ENCODE measurements at places on chromosomes 6 and 20.

DNA sequence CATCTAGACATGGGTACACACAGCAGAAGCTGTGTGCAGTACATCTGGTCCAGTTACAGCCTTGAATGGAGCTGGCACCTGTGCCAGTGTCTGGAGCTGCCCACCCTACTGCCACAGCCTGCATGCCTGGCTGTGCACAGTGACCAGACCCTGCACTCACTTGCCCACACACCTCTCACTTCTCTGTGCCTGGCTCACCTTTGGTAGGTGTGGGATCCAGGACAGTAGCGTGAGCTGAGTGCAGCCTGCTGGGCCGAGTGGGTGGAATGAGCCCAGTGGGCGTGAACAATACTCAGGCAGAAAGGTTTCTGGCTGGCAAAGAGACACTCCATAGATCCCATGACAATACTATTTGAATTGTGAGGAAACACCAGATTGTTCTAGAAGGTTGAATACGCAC is 839.5 kb upstream of the FLRT3 start:
- DNase-seq = no peak

DNA sequence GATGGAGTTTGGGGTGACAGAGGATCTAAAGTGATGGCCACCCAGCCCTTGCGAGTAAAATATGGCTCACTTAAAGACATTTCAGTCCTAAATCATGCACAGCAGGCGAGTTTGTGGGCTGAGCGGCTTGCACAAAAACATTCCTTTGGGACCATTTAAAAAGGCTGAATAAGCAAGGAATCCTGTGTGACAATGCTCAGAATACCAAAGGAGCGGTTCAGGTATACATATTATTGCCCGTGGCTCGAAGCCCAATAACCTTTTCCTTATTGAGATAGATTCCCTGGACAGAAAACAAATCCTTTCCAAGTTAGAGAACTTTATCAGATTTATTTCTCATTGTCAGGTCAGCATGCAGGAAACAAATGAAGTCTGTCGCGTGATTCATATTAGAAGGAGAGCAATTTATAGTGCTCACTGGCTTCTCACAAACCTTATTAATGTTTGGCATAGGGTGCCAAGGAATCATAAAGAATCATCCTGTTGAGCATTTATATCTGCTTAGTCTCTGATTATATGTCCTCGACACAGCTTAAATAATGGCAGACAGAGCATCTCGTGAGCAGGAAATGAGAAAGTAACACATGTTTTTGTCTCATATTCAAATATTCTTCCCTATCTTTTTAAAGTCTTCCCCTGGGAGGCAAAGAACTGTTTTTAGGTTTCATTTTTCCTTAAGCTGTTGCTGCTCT is 121.3 kb downstream of the TRMT11 start:
- no peak for DNase-seq

DNA sequence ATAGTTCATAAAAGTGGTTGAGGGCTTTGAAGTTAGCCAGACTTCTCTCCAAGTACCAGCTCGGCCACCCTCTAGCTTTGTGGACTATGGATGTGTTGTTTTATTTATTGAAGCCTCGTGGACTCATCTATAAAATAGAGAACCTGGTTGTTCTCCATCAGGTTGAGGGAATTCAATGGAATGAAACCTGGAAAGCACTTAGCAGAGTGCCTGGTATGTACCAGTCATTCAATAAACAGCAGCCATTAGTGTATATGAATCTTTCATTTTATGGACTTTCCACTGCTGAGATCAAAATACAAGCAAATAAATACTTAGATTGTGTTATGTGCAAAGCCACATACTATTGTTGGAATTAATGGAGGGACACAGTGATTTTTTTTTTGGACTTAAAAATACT is 206.8 kb downstream of the SOX4 start:
- no peak for DNase-seq

GRCh38 chr6:119303164-119303887 is 46.2 kb downstream of the MAN1A1 start:
- DNase-seq = no peak

DNA sequence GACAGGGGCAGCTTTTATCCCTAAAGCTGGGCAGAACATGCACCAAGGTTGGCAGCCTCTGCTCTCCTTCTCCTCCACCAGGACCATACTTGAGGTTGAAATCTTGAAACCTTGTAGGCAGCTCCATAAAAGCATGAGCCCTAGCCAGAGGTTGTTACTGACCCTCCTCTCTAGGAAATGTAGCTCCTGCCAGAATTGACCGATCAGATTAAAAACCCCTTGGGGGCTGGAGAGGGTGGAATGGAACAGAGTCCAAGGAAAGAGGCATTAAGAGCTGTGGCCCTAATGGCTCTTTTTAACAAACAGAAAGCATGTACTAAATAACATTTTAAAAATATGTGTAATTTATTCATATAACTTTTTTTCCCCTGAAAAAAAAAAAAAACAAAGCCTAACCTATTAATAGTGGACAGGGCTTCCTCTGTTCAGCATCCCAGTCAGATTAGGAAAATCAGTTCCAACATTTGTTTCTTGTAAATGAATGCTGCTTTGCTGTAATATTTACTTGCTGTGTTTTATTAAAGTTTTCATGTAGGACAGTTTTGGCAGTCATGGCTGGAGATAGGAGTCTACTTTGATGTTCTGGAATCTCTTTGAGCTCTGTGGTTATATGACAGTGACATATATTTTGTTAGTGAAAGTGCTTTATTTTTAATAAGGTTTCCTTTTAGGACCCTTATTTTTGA is 41.3 kb downstream of the MTHFD1L start:
- no peak for DNase-seq

- no peak for DNase-seq
Observed at GRCh38 chr20:3509064-3509463, 38.2 kb downstream of the ATRN start.

DNA sequence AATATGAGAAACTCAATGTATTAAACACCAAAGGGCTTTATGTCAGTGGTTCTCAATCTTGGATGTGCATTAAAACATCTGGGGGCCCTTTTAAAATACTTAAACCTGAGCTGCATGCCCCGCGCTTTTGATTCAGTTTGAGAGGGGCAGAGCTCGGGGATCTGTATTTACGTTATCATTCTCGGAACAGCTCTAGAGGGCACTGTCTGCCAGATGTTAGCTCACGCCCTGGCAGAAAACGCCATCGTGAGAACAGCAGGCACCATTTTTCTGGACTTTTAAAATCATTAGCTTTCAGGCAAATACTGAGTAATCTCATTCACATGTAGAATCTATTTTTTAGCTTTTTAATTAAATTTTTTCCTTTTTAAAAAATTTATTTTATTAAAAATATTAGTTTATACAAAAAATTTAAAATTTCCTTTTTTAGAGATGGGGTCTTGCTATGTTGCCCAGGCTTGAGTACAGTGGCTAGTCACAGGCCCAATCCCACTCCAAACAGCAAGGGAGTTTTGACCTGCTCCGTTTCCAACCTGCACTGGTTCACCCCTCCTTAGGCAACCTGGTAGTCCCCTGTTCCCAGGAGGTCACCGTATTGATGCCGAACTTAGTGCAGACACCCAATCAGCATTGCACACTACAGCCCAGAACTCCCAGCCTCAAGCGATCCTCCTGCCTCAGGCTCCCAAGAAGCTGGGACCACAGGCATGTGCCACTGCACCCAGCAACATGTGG is 30.0 kb upstream of the ZNF133 start:
- DNase-seq = no peak

GRCh38 chr20:3814928-3815495 is 5.3 kb upstream of the AP5S1 start:
- no peak for DNase-seq

DNA sequence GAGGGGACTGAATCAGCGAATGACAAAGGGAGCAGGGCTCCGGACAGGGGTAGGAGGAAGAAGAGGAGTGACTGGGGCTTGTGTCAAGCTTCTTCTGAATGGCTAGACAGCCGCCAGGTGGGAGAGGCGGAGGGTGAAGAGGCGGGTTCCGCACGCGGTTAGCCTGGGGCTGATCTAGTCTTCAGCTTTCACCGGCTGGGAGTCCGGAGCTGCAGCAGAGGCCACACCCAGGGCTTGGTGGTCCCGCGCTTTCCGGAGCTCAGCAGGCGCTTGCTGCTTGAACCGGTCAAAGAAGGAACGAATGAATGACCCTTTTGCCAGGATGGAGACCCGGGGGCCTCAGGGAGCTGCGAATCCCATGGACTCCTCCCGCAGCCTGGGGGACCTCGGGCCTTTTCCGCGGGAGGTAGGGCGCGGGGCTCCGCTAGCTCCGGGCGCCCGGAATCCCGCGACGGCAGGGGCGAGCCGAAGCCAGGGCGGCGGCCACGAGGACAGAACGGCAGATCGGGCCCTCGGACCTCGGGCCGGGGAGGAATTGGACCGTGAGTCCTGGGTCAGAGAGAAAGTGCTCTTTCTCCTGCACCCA is at the start of gene C6orf141:
Gene C6orf141, plus strand, starts transcription at position 177 of the 586 bp plus-strand sequence. Its CDS starts 125 bp downstream, at position 302.
- DNase-seq = no peak

DNA sequence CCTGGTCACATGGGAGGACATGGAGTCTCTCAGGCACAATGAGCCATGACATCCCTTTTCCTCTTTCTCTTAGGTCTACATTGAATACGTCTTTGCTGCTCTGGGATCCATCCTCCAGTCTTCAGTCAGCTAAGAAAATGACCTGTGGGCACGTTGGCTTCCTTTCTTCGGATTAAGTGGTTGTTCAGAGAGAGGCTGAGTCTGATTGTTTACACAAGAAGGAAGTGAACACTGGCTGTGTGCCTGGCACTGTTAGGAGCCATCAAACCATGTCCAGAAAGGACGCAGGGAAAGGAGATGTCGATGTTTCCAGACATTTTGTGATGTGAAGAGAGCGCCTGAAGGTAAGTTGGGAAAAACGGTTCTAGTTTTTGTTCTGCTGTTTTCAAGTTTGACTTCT is 309.9 kb upstream of the CDYL start:
- DNase-seq = no peak

DNA sequence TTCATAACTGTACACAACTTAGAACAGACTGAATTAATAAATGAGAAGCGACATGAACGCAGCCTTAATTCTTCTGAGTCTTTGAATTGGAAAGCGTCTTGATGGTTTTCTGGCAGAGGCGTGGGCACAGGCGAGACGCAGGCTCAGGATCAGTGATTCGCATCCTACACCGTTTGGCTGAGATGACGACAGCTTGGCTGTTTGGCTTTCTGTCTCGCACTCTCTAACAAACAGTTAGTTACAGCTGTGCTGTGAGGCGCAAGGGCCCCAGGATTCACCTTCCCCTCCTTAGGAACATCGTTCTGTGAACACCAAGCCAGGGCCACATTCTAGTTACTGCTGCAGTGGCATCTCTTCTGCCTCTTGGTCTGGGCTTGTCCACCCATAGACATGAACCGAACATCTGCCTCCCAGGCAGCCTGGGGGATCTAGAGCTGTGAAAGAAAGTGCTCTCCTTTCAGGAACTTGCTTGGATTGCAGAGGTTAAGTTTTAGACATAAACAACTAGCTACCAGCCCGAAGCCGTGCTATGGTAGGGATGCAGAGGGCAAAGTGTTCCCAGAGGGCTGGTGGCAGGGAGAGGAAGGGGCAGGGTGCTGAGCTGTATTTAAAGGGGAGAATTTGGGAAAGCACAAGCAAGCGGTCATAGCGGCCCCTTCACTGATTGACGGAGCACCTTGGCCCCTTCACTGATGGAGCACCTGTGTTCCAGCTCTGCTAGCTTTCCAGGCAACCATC is 49.6 kb downstream of the TCP11 start:
- no peak for DNase-seq

GRCh38 chr6:3136292-3137011 is 17.9 kb downstream of the BPHL start:
- no peak for DNase-seq

DNA sequence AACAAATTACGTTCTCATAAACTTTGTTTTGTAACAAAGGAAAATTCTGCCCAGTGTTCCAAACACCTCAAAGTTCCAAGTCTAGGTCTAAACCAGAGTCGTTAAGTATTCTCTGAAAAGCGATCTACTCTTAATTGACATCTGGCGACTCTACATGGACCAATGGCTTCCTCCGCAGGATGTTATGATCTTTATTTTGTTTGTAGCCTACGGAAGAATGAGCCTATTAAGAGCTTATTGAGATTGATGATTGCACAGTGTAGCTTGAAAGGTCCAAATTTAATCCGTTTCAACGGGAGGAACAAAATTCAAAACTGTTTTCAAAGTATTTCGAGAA is 61.1 kb downstream of the FAM217A start:
- DNase-seq = no peak

- no peak for DNase-seq
Observed at GRCh38 chr20:38211200-38212097, 46.4 kb upstream of the TGM2 start.

DNA sequence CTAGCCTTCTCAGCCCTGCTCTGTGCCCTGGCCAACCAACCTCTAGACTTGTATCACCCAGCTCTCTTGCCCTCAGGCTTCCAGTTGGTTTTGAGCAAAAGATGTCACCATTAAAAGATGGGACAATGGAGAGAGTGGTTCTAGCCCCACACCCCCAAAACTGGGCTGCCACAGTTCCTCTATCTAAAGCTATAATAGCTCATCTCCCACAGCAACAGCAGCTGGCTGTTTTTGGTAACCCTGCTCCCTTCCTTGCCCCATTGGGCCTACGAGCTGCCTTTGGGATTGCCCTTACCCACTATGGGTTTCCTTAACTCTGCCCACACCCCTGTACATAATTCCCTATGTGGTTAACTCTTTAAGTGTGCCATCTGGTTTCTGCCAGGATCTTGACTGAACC is 7.6 kb upstream of the SRSF3 start:
- no peak for DNase-seq

DNA sequence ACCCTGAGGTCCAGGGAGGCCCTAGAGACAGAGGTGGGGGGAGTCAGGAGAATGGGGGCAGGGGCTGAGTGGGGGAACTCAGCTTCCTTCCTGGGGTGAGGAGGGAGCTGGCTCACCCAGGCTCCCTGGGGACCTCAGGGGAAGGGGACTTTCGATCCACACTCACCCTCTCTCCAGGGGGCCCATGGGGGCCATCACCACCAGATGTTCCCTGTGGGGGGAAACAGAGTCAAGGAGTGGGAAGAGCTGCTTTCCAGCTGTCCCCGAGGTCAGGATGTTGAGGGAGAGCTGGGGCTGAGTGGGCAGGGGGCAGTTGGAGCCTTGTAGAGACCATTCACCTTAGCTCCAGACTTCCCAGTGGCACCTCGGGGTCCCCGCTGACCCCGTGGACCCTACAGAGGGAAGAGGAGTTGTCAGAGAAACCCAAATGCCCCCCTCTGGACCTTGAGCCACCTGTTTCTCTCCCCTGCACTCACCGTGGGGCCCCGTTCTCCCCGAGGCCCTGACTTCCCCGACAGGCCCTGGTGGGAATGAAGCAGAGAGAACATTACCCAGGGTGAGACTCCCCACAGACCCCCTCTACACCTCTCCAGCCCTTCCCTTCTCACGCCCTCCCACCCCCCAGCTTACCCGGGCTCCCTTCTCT is 18.6 kb downstream of the COL11A2 start:
- no peak for DNase-seq

- no peak for DNase-seq
Observed at GRCh38 chr6:36145495-36145894, 15.2 kb downstream of the MAPK13 start.

GRCh38 chr20:17169585-17170136 is 57.2 kb upstream of the PCSK2 start:
- no peak for DNase-seq

- no peak for DNase-seq
Observed at GRCh38 chr6:43984442-43985321, 142.6 kb downstream of the MRPL14 start.

- no peak for DNase-seq
Observed at GRCh38 chr6:166460473-166461437, 78.0 kb upstream of the MPC1 start.

All from stimulated activated CD4-positive, alpha-beta T cell treated with anti-CD3 and anti-CD28 coated beads, Interleukin-1b, Interleukin-23, amount 100 ng/mL, for 24 hours (primary cell).